ENCODE measurements at places on chromosomes 7 and 10.

DNA sequence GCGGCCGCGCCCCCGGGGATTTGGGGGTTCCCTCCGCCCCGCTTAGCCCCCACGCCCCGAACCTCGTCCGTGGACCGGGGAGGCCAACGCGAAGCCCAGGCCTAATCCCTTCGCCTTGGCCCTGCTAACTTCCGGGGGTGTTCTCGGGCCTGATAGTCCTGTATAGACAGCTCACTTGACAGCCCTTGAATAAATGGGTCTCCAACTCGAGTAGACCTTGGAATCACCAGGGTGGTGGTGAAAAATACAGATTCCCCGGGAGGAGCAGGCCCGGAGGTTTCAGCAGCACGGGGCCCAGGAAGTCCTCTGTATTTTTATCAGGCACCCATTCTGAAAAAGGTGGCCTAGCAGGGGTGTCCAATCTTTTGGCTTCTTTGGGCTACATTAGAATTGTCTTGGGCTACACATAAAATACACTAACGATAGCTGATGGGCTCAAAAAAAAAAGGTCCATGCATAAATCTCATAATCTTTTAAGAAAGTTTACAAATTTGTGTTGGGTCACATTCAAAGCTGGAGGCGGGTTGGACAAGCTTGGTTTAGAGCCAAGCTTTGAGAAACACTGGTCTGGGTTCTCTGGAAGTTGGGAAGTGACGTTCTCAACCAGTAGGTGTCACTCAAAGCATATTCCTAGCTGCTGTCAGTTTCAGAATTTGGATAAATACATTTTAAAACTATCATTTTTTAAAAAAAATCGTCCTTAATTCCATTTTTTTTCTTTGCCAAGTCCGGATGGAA is 221.7 kb downstream of the PHTF2 start:
- peak; percentile 57 for DNase-seq

GRCh38 chr7:96016735-96017134 is 244.4 kb downstream of the DYNC1I1 start:
- peak; percentile 35 for DNase-seq

DNA sequence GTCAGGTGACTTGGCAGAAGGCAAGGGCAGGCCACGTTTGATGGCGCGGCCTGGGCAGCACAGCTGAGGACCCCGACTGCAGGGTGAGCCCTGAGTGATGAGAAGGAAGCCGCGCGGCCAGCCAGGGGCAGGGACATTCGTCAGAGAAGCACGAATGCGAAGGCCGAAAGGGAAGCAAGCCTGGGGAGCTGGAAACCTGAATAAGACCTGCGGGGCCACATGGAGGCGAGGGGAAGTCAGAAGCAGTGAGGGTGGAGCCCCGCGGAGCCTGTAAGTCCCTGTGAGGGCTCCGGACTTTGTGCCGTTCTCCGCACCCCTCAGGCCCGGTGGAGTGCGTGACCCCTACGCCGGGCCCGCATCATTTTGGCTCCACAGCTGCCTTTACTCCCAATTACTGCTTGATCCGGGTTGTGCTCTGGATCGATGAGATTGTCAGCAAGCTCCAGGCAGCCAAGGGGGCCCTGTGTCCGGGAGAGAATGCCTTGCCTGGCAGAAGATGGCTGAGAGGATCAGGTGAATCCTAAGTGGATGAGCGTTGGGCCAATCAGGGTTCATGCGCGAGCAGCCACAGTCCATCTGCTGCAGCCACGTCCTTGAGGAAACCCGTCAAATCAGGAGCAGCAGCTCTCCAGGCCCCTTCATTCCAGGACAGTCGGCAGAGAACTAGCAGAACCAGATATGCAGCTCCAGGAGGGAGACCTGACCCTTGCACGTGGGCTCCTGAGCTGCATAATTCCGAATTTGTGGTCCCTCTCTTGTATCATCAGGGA is 293.3 kb upstream of the SHH start:
- DNase-seq, result no peak

DNA sequence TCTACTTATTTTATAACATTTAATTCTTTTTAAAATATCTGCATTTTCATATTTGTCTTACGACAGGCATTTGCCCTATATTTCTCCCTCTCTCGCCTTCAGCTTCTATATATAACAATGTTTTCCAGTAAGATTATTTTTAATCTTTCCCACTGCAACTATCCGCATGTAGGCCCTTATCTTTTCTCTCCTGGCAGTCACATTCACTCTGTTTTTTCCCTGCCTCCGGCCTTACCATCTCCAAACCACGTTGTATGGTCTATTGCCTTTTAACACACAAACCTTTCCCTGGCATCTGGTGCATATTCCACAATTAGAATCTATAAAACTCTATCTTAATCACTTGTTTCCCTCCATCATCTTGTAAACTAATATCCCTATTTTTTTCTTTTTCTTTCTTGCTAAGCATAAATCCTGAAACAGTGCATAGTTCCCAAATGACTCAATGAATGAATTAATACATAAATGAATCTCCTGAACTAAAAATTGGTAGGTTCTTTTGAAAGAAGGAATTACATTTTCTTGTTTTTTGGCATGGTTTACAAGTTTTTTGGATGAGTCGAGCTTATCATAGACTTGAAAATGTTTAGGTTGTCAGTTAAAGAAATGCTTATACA is 173.2 kb downstream of the SEMA3A start:
- DNase-seq, result no peak

DNA sequence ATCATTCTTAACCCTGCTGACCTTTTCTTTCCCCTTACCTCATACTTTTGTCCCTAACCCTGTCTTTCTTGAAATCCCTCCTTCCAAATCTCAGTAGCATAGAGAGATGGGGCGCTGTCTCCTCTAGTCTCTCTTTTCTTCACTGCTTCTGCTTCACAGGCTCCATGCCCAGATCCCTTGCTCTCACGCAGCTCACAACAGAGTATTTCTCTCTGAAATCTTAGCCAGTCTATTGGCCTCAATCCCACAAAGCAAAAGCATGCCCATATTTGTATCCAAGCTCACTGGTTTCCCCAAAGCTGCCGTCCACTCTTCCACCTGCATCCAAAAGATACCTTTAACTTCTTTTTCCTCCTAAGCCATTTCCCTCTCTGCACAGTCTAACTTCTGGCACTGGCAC is 526.8 kb downstream of the PLXDC2 start:
- DNase-seq, result no peak

GRCh38 chr7:85030893-85031292 is 156.0 kb downstream of the SEMA3D start:
- DNase-seq, result peak; percentile 9

GRCh38 chr10:47240173-47240572 is 59.8 kb upstream of the GDF10 start:
- DNase-seq, result no peak

- DNase-seq, result peak; percentile 55
Measured at GRCh38 chr7:148727501-148728278, 29.0 kb downstream of the CUL1 start.

DNA sequence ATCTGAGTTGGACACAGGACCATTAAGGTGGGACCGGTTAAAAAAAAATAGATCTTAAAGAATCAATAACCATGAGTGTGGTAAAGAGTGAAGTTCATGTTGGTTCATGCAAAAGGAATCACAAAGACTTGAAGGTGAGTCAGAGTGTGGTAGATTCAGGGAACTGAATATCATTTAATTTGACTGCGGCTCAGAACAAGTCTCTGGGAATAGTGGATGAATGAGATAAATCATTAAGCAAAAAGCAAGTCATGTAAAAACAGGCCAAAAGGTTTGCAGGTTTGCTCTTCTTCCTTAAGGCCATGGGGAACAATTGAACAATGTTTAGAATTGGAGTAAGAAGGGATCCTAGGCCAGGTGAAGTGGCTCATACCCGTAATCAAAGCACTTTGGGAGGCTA is 385.8 kb downstream of the ETV1 start:
- DNase-seq, result no peak

GRCh38 chr10:72336259-72337038 is 18.3 kb downstream of the DNAJB12 start:
- DNase-seq, result no peak

DNA sequence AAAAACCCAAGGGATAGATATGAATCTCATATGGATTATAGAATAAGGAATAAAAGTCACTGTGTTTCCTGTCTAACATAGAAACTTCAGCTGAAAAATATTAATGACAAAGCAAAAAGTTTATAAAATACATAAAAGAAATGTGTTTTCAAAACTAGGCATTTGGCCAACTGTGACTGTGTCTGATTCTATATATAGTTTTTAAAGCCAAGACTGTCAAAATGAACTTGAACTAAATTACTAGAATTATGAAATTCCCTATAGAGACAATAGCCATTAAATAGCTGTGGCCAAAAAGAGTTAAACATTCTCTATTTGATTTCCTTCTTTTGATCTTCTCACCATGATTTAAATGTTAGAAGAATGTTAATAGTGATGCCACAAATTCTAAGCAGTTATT is 311.2 kb upstream of the SEMA3D start:
- no peak for DNase-seq

DNA sequence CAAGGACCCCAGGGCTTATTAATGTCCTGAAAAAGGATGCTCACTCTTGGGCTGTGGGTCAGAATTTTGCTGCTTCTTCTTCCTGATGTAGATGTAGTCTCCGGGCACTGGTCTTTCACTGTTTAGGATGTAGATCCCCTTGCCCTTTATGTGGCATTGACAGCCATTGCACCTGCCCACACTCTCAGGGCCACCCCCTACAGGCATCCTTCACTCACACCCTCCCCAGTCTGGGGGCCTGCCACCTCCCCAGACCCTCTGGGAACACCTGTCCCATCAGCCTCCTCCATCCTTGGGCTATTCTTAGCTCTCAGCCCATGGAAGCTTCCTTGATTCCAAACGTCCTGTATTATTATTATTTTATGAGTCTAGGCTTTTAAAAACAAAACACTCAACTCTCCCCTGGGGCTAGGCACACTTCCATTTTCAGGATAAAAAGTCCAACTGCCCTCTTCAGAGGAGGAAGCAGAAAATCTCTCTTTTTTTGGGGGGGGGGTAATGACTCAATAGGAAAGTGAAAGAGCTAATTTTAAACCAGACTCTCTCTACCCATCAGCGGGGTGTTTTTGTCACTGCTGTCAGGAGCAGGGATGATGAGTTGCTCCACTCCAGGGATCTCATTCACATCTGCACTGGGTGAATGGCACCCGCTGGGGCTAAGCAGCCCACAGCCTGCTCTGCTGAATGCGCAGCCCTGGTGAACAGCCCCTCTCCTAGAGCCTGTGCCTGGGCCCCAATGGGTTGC is 11.5 kb upstream of the KLRG2 start:
- no peak for DNase-seq

DNA sequence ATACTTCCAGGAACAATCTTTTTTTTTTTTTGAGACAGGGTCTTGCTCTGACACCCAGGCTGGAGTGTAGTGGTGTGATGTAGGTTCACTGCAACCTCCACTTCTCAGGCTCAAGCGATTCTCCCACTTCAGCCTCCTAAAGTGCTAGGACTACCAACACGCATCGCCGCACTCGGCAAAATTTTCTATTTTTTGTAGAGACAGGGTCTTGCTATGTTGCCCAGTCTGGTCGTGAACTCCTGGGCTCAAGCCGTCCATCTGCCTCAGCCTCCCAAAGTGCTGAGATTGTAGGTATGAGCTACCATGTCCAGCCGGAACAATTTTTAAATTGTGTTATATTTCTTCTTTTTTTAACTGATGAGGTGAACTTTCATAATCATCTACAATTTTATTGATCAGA is 2.1 kb downstream of the ZNF511 start:
- no peak for DNase-seq

DNA sequence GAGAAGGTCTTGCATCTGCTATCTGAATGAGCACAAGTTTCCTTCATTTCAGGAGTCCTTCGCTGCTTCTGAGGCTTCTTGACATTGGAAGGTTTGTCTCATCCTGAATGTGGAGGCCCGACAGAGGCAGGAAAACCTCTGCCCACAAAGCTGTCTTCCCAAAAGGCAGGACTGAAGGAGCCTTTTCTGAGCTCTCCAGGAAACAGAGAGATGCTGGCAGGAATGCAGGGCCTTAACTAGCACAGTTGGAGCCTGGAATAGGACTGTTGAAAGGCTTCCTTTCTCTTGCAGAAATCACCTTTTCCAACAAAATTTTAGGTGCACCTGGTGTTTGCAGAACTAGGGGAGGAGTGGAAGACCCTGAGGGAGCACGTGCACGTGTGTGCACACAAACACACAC is 637.4 kb upstream of the MKI67 start:
- DNase-seq, result no peak

DNA sequence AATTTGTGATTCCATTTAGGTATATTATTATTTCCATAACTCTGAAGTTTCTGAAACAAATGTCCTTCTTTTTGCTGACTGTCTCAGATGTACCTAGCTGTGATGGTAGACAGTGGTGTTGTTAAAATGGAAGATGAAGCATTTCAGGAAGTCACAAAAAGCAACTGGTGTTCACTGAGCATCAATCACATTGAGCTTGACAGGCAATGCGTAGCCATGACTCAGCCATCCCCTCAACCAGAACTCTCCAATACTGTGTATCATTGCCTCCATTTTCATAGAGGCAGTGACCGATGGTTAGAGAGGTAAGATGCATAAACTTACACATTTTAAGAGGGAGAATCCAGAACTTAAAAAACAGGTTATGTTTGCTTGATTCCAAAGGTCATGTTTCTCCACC is 434.0 kb downstream of the INHBA start:
- no peak for DNase-seq

DNA sequence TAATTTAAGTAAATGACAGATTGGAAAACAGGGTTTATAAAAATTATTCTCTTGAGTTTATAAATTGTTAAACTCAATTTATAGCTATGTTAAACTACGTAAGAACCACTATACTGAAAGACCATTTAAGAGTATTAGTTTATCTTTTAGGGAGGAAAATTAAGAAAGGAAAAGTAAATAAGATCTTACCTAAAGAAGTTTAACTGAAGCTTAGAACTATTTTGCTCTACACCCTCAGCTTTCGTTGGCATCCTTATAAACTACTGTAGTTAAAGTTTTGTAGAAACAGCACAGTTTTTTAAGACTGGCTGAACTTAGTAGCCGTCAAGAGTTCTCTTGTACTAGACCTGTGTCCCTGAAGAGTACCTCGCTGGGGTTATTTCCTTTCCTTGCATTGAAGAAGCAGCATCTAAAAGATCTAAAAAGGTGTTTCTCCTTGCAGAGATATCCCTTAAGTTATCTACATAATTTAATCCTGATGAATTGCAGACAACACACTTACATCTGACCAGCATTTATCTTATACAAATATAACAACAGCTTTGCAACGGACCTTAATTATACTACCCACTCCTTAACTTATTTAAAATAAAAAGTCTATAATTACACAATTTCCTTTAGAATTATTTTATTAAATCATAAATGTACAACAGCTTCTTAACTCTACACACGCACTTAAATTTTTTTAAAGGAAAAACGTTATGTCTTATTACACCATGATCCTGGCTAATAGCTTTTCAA is 9.1 kb downstream of the HNRNPA2B1 start:
- DNase-seq, result no peak

DNA sequence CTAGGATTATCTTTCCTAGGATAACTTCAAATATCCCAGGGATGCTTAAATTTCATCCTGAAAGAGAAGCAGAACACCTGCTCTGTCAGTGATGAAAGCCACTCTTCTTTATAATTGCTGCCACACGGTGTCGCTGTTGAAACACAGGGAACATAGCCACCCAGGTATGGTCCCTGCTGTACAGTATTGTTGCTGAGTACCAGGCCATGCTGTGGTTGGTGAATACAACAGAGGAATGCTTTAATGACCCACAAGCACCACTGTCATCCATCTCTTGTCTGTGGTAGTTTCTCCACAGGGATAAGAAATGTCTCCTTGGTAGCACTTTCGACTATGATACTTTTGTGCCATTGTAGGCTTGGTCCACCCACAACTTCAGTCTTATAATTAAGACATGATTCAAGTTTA is 70.6 kb upstream of the STARD3NL start:
- peak; percentile 50 for DNase-seq
